Activated naive CD8-positive, alpha-beta T cell treated with anti-CD3 and anti-CD28 coated beads, Interleukin-2, amount 50 U/mL, for 24 hours (primary cell): ENCODE measurements at places on chromosomes 7 and 10.

- DNase-seq = no peak
Observed at GRCh38 chr7:134362587-134363483, 46.1 kb upstream of the SLC35B4 start.

GRCh38 chr10:33557313-33557712 is 222.8 kb upstream of the NRP1 start:
- no peak for DNase-seq

DNA sequence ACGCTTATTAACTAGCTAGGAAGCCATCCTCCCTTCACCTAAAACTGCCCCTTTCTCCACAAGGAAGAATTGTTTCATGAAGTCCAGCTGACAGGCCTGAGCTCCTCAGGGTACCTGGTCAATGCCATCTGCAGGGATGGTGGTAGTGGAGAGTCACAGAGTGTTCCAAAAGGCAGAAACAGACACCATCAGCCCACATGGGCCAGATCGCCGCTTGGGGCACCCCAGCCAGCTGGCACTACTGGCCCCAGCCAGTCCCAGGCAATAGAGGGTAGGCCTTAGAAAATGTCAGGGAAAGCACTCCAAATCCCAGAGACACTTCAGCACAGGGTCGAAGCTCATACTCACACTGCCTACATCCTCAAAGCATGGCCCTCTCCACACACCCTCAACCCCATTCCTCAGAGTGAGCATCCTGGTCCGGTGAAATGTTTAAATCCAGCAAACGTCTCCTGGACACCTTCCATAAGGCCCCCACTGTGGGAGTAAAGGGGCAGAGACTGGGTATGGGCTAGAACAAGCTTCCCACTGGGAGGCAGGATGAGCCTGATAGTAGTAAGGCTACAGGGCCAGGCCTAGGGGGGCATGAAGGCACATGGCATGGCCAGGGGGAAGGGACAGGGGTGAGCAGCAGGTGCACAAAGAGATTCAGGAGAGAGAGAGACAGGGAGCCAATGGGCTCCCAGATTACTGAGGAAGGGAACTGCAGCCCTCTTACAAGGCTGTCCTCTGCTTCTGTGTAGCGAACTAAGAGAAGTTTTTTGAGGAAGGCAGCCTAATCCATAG is 1.9 kb downstream of the LRRC20 start:
- no peak for DNase-seq

GRCh38 chr7:26451997-26452396 is 160.3 kb downstream of the SNX10 start:
- no peak for DNase-seq

- DNase-seq = no peak
Observed at GRCh38 chr7:2681929-2682799, 5.8 kb upstream of the AMZ1 start.

GRCh38 chr10:124559372-124560132 is 97.9 kb downstream of the LHPP start:
- no peak for DNase-seq

DNA sequence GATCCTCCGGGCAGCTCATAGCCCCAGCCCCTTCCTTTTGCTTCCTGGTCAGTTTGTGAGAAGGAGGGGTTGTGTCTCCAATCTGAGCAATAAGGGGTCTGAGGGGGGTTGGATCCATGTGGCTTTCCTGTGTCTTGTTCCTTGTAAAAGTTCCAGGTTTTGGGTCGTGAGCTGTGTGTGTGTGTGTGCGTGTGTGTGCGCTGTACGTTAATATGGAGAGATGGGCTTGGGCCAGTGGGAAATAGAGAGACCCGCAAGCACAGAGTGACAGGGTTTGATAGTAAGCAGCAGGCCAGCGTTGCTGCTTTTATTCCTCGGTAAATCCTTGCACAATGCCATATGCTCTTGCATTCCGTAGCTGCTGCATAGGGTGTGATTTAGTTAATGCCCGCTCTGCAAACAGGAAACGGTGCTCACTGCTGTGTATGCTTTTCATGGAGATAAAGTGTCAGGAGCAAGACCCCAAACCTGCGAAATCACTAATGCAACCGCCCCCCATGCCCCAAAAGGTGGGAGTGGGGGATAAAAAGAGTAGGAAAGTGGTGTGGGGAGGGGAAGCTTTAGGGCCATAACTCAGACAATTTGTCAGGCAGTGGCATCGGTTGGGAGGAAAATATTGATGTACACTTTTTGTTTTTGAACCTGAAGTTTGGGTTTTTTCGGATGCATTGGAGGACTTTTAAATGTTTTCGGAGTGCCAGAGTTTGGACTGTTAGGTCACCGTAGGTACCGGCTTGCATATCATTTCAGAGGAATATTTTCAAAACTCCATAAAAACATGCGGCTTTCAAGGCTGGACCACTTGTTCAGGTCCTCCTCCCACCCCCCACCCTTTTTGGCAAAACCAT is 108.7 kb downstream of the TCF7L2 start:
- DNase-seq = no peak

DNA sequence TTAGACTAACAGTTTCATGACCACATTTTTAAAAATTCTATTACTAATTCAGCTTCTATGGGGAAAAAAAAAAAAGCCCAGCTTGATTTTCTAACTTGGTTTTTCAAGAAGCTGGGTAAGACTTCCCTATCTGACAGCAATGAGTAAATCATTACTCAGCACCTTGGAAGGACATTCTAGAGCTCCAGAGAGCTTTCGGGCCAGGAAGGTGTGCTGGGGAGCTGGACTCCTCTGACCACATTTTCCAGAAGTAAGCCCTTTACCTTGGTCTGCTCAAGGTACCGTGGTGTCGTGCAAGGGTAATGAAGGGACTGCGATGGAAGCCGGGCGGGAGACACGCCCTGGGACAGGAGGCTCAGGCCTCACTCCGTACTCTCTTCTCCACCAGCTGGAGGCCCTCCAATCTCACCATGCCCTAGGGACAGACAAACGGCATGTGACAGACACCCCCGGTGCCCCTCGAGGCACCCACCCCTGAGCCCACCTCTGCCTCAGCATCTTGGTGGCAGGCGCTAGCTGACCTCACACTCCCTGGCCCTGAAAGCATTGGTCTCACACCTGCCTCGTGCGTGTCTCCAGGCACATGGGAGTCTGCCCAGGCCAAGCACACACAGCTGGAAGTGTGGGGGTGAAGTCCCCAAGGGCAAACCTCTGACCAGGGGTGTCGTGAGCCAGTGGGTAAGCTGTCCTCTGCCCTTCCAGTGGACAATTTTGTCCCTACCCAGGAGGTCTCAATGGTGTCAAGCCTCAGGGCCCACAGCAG is 152.1 kb downstream of the OAT start:
- DNase-seq = no peak

DNA sequence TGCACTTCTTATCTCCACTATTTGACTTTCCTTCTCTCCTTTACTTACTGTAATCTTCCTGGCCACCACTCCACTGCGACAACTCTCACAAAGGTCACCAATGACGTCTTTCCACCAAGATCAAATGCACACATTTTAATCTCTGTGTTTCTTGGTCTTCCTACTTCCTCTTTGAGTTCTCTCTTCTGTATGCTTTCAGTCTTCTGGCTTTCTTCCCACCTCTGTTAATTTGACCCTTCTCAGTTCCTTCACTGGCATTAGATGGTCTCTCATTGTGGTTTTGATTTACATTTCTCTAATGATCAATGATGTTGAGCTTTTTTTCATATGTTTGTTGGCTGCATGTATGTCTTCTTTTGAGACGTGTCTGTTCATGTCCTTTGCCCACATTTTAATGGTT is 31.9 kb downstream of the FAM107B start:
- DNase-seq = no peak

DNA sequence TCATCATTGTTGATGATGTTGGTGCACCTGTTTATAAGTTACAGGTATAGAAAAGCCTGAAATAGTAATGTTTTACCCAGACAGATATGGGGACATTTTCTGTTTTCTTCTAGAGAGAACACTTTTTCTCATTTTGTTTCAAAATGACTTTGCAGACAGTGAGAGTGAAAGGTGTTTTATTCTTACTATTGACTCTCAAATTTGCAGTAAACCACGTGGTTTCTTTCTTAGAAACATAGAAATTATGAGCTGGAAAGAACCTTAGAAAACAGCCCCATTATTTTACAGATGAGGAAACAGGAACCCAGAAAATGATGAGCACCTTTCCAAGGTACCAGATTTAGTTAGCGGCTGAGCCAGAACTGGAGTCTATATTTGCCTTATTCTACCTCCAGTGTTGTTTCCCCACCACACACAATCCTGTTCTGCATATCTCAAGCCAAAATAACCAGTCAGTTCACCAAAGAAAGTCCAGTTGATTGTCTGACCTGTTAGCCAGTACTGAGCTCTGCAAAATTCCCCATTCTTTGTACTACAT is 138.9 kb upstream of the AHR start:
- no peak for DNase-seq

DNA sequence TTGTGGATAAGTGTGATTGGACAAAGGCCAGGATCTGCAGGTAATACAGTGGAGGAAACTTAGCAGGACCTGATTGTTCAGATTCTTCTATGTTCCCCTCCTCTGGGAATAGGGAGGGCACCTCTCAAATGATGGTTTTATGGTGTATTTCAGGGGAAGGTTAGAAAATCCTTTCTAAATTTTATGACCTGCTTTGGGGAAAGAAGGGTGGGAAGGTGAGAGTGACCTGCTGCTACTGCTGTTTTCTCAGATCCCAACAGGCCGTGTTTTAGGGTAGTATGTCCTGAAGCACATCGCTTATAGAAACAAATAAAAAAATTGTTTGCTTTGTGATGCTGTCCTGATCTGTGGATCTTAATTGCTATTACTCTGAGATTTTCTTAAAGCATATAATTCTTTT is 404.1 kb upstream of the GALNT17 start:
- DNase-seq = no peak

DNA sequence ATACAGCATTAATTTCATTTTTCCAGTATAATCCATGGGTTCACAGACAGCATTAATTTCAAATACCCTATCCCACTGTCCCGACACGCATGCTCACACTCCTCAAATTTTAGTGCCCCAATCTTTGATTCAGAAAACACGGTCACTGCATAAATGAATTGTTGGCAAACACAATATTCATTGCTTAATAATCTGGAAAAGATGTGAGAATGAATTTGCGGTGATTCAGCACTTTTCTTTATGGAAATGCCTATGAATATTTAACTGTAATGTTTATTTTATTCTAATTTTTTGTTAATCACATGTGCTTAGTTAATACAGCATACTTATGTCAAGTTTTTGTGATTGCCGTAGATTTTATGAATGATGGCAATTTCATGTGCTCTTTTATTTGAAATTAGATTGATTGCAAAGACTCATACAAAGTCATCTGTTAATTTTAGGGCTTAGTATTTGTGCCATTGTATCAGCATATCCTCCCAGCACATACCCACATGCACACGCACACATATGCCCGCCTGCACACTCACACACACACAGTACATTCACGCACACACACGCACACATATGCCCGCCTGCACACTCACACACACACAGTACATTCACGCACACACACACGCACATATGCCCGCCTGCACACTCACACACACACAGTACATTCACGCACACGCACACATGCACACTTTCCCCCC is 35.1 kb downstream of the MACROH2A2 start:
- DNase-seq = no peak

DNA sequence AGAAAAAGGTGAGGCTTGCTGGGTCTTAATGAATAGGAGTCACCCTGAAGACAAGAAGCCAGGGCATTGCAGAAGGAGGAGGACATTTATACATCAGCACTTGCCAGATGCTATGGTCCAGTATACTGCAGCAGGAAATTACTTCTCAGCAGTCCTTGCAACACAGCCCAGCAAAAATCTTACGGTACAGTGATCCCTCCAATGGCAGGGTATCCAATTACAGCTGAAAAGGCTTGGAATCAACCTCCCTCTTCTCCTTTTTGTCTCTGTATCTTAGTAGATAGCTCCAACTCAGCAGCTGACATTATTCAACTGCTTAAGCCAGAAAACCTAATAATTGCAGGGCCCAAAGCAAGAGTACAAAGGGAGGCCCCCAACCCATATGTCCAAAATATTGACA is 128.3 kb upstream of the COBL start:
- DNase-seq = no peak

DNA sequence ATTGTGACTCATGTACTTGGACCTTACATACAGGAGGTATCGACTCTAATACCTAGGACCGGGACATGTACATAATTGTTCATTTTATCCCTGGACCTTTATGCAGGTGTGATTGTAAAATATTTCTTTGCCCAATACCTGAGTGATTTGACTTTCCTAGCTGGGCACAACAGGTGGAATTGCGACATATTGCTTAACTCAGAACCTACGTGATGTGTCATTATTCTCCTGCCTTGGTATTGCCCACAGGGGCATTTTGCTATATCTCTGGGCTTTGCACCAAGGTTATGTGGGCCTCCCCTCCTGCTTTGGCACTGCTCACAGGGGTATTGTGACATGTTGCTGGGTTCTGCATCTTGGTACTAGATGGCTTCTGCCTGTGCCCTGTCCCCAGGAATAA is 23.9 kb upstream of the ZNF107 start:
- DNase-seq = no peak

GRCh38 chr7:130673066-130673465 is 4.5 kb upstream of the COPG2 start:
- no peak for DNase-seq

DNA sequence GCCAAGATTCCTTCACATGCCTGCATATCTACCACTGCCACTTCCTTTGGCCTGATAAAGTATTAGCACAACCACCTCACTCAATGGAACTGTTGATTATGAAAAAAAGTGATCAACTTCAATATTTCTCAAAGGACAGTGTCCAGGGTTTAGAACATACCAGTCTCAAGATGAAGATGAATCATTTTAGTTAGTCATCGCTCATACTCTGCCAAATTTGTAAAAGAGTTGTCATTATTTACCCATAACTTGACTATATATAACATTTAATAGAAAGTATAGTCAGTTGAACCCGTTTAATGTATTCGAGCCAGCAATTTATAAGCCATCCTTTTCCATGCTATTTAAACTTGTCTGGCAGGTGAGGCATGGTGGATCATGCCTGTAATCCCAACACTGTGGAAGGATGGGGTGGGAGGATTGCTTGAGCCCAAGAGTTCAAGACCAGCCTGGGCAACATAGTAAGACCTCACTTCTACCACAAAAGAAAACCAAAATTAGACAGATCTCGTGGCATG is 33.2 kb downstream of the SPAM1 start:
- no peak for DNase-seq

DNA sequence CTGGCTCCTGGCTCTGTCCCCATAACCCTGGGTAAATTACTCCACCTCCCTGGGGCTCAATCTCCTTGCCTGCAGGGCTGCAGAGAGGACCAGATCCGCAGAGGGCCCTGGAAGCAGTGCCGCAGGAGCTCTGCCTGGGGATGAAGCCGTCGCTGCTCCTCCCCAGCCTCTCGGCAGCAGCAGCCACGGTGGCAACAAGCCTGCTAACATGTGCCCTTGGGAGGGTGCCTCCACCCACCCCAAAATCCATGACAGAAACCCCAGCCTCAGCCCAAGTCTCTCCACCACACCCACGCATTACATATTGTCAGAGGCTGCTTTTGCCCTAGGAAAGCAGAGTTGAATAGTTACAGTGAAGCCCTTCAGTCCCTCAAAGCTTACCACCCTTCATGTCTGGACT is 486.4 kb upstream of the FOXK1 start:
- DNase-seq = no peak
